GM18507 (cell line): ENCODE measurements at places on chromosomes 12 and 14.

DNA sequence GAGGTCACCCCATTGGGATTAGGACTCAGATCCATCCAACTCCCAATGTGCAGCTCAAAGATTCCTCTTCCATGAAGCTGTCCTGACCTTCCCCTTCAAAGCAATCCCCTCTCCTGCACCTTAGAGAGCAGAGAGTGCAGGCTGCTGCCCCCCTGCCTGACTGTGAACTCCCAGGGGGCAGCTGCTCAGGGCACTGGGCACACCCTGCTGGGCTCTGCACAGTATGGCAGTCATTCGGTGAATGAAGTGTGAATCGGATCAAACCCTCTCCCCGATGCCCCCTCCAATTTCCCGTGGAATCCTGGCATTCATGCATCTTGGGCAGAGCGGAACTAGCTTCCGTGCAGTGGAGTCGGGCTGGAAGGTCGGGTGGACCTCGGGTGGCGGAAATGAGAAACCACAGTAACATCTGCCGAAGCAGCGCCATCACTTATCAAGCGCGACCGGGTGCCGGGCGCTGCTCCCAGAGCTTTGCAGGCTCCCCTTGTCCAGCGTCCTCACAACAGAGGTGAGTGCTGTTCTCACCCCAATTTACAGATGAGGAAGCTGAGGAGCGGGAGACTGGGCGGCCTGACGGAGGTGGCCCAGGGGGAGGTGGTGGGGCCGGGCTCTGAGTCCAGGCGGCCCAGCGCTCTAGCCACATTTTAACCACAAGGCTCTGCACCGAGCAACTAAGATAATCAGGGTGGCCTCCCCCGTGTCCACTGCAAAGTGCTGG, 14.7 kb downstream of the GALNT9 start:
- no peak for DNase-seq

- no peak for DNase-seq
Observed at GRCh38 chr12:83759906-83760305, 1073.2 kb downstream of the TMTC2 start.

GRCh38 chr12:38124247-38125012, 192.1 kb upstream of the ALG10B start:
- DNase-seq, result no peak

- DNase-seq, result no peak
Observed at GRCh38 chr14:77903221-77903620, 103.3 kb downstream of the ADCK1 start.

DNA sequence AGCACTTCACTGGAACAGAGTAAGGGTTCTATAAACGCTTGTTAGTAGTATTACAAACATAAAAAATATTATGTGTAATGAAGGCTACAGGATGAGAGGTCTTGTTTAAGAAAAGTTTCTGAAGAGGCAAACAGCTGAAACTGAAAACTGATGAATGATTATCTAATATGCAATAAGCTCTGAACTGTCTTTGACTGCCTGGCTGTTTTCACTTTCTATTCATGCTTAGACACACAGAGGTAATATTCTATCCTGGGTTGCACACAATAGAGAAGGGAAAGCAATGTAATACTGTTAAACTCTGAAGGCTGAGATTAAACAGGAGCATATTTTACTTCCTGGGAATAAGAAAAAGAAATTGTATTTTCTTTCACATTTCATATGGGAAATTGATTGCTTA, 251.3 kb downstream of the ALX1 start:
- DNase-seq, result peak; percentile 12

DNA sequence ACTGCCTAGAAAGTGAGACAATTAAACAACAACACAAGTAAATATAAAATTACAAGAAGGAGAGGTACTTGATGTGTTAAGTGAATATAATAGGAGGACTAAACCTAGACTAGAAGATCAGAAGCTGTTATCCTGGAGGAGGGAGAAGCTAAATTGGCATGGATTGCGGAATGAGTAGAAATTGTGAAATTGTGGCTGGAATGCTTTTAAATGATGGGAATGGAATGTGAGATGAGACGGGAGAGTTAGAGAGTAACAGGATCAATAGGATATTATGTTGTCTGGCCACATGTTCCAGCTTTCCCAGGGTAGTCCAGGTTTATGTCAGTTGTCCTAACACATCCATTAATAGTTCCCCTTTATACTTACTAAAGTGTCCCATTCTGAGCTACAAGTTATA, 44.0 kb upstream of the CPNE8 start:
- DNase-seq, result no peak

DNA sequence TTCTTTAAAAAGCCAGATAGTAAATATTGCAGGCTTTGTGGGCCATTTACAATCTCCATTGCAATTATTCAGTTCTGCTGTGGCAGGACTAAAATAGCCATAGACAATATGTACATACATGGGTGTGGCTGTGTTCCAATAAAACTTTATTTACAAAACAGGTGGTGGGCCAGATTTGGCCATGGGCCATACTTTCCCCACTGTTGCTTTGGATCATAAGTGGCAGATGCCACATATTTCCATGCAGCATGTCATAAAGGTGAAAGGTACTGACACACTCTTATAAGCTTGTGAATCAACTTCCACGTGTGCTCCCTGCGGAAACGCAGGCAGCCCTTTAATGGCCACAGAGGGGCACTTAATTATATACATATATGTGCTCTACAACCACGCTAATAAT, 244.4 kb upstream of the FOXN3 start:
- no peak for DNase-seq

DNA sequence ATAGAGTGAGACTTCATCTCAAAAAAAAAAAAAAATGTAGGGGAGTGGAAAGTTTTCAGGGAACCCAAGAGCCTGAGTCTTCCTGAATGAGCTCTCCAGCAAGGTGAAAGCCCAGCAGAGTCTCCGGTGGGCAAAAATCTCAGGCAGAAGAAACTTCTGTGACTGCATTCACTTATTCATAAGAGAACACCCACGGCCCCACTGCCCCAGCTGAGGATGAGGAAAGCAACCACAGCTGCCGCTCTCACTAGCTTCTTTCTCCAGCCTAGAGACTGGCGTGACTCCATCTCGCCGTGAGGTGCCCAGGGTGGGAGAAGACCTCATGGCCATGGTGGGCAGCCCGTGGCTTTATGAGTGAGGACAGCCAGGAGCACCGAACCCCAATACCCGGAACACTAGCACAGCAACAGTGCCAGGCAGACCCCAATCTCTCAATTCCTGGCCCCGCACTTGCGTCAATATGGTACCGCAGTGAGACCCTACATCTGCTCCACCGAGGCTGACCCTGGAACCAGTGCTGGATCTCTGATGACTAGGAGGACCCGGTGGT, 29.7 kb upstream of the DYNC1H1 start:
- DNase-seq, result no peak

DNA sequence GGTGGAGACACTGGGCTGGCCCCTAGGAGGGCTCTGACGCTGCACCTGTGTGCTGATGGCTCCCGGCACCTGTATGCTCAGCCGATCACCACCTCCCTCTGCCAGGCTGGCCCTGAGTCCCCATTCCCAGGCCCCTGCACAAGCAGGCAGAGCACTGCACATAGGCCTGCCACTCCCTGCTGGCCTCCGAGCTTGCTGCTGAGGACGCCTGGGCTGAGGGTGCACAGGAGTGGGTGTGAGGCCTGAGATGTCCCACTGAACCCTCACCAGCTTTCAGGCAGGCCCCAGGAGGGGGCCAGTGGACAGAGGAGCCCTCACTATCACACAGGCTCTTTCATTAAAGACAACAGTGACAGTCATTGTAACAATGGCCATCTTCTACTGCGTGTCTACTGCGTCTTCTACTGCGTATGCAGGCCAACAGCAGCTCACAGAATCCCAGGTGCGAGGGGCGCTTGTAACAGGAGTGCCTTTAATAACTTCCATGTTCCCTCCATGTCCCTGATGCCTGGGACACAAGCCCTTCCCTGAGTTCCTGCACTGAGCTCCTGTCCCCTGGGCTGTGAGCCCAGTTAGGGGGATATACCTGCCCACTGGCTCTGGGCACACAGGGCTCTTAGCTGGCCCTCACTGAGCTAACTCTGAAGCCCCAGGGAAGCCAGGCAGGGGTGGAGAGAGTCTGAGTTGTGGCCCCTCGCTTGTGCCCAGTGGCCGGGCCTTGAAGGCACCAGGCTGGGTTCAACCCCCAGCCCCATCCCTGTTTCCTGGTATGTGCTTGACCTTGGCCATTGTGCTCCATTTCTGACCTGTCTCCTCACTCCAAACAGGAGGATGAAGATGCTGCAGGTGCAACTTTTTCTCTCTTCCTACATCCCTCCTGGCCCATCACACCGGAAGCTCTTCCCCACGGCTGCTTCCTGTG, 71.3 kb downstream of the PRIMA1 start:
- DNase-seq, result no peak

- DNase-seq, result no peak
Observed at GRCh38 chr12:30908076-30908721, 18.3 kb upstream of the TSPAN11 start.

DNA sequence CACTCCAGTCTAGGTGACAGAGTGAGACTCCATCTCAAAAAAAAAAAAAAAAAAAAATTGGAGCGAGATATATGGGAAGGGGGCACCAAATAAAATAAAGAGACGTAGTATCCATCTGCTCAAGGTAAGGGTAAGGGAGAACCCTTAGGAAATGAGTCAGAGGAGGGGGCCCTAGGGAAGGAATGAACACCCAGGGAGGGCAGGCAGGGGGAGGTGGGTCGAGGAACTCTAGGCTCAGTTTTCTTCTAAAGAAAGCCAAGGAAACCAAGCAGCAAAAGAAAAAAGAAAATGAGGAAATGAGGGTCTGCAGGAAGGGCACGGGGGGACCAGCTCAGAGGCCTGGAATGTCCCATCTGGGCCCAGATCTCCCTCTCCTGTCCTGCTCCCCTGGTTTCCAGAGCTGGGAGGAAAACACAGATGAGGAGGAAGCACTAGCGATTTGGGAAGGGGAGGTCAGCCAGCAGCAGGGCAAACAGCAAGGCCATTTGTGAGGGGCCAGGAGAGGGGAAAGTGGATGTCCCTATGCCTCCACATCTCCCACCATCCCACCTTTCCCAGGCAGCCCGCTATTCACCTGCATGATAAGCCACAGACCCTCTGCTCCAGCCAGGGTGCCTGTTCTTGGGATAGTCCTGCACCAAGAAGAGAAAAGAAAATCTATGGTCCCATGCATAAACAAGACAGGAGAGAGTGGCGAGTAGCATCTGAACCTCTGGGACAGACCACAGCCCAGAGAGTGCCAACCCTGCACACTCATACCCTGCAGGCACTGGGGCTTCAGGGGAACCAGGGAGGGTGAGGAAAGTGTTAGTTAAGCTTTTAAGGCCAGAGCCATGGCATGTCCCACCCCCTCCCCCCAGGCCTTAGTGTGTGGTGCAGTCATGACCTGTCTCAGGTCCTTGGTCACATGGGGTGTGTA, 11.9 kb downstream of the SPRYD3 start:
- DNase-seq, result no peak

GRCh38 chr14:45838597-45838996, 585.6 kb upstream of the MIS18BP1 start:
- DNase-seq, result no peak

- DNase-seq, result no peak
Observed at GRCh38 chr12:24057920-24058476, 108.5 kb upstream of the SOX5 start.

DNA sequence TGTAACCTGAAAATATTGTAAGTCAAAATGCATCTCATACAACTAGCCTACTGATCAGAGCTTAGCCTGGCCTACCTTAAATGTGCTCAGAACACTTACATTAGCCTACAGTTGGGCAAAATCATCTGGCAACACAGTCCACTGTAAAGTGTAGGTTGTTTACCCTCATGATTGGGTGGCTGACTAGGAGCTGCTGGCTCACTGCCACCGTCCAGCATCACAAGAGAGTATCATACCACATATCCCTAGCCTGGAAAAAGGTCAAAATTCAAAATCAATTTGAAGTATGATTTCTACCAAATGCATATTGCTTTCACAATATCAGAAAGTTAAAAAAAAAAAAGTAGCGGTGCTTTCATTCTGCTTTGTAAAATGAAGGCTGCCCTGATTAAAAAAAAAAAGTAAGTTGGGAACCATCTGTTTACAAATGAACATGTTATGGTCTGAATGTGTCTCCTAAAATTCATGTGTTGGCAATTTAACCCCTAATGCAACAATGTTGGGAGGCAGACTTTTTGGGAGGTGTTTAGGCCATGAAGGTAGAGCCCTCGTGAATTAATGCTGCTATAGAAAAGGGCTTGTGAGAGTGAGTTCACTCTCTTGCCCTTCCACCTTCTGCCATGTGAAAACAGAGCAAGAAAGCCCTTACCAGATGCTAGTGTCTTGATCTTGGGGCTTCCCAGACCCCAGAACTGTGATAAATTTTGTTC, 211.8 kb downstream of the PPM1H start:
- no peak for DNase-seq

- DNase-seq, result no peak
Observed at GRCh38 chr12:132571051-132571450, 39.3 kb downstream of the LRCOL1 start.

GRCh38 chr14:77849711-77850110, 49.8 kb downstream of the ADCK1 start:
- DNase-seq, result no peak

DNA sequence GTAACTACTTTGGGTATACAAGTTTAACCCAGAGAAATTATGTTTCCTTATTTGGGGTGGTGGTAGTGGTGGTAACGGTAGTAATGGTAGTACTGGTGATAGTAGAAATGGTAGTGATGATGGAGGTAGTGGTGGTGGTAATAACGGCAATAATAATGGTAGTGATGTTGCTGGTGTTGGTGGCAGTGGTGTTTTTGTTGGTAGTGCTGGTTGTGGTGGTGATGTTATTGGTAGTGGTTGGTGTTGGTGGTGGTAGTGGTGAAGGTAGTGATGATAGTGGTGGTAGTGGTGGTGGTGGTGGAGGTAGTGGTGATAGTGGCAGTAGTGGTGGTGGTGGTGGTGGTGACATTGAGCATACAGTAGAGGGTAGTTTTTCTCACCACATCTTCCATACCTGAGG, 95.6 kb downstream of the TMEM30B start:
- DNase-seq, result no peak

DNA sequence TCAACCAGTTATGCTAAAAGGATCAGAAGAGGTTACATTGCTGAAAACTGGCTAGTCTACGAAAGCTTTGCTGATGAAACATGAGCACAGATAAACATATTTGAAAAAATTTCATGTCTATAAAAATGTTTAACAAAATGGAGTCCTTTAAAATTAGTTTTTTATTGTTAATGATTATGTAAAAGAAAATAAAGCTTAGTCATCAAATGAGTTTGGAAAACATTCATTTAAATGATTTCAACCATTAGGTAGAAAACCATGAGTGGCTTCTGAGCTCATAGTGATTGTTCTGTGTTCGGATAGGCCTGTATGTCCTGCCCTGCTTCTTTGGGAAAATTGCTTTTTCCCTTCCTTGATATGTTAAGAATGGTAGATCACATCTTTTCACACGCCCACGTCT, 584 bp upstream of the CD163L1 start:
- no peak for DNase-seq

DNA sequence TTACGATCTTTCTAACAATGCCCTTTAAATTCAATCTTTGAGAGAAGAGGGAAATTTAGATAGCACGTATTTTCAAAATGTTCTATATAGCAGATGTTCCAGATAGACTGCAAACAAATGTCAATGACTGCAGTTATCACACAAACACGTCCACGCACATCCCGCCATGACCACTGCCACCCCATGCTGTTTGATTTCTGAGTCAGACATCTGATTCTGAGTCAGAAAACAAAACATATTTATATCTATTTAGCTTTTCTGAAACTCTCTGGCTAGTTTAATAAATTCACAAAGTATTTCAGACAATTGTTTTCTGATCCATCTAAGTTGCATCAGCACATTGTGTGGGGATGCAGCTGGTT, 105.9 kb upstream of the BCAT1 start:
- no peak for DNase-seq

GRCh38 chr12:109421355-109422087, 55.6 kb downstream of the KCTD10 start:
- no peak for DNase-seq
